ENCODE measurements at places on chromosomes 12 and 14. TPM values are rescaled to one million over a fixed set of nuclear protein-coding genes. Genes with fewer than 3 reads are reported as not detected.

The ZFC3H1 gene
- total RNA-seq, result 98.7 TPM

The SYCP3 gene
- 0.30 TPM for total RNA-seq

The HOXC6 gene
- not detected for total RNA-seq

The CHGA gene
- total RNA-seq, result not detected

DNA sequence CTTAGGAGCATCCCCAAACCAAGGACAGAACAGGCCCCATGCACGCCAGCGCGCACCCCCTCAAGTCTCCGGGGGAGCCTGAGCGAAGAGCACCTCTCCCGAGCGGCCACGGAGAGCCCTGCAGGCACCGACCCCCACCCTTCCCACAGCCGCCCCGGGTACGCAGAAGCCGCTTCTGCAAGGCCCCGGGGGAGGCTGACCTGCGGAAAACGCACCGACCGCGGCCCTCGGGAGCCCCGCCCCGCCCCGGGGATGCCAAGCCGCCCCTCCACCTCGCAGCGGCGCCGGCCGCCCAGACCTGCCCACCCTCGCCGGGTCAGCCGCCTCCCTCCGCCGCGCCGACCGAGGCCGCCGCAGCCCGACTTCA is 385 bp downstream of the CAPRIN2 start:
- H3K4me1 ChIP-seq, result peaks cover 60% of the 10 kb centered on the region
- peak overlapping the region; percentile 93 for H3K4me3 ChIP-seq
- peaks cover 2% of the 10 kb centered on the region for H3K36me3 ChIP-seq
- H3K27ac ChIP-seq, result peak overlapping the region; percentile 79
- H3K27me3 ChIP-seq, result no peaks in the 10 kb centered on the region
- DNase-seq, result no peak

GRCh38 chr12:120200364-120200800 is 529 bp downstream of the RPLP0 start:
- peaks cover 56% of the 10 kb centered on the region for H3K4me1 ChIP-seq
- no peaks in the 10 kb centered on the region for H3K27me3 ChIP-seq
- no peak for DNase-seq
- peak overlapping the region; percentile 97 for H3K4me3 ChIP-seq
- H3K27ac ChIP-seq, result peak overlapping the region; percentile 100

DNA sequence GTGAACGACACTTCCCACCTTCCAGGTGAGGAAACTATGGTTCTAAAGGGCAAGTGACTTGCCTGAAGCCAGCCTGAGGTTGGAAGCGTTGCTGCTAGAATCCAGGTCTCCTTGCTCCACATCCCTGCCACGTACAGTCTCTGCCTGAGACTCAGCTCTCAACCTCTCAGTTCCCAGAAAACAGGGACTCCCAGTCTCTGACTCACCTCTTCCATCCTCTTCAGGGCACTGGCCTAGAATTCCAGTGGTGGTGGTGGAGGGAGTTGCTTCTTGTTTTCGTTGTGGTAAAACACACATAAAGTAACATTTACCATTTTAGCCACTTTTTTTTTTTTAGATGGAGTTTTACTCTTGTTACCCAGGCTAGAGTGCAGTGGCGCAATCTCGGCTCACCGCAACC is 7.3 kb downstream of the GPR68 start:
- DNase-seq, result no peak
- peaks cover 59% of the 10 kb centered on the region for H3K4me1 ChIP-seq
- no peak overlapping the region for H3K4me3 ChIP-seq
- H3K27ac ChIP-seq, result no peak overlapping the region
- H3K36me3 ChIP-seq, result peaks cover 34% of the 10 kb centered on the region
- no peaks in the 10 kb centered on the region for H3K27me3 ChIP-seq

GRCh38 chr12:7035463-7035862 is 17.2 kb upstream of the LPCAT3 start:
- H3K27me3 ChIP-seq, result no peaks in the 10 kb centered on the region
- peaks cover 6% of the 10 kb centered on the region for H3K4me1 ChIP-seq
- no peak for DNase-seq
- H3K4me3 ChIP-seq, result no peak overlapping the region

- H3K36me3 ChIP-seq, result no peaks in the 10 kb centered on the region
- no peaks in the 10 kb centered on the region for H3K27me3 ChIP-seq
- no peak overlapping the region for H3K27ac ChIP-seq
- no peak overlapping the region for H3K4me3 ChIP-seq
These were observed 9.7 kb downstream of the PACS2 start for GRCh38 chr14:105324080-105324778.

DNA sequence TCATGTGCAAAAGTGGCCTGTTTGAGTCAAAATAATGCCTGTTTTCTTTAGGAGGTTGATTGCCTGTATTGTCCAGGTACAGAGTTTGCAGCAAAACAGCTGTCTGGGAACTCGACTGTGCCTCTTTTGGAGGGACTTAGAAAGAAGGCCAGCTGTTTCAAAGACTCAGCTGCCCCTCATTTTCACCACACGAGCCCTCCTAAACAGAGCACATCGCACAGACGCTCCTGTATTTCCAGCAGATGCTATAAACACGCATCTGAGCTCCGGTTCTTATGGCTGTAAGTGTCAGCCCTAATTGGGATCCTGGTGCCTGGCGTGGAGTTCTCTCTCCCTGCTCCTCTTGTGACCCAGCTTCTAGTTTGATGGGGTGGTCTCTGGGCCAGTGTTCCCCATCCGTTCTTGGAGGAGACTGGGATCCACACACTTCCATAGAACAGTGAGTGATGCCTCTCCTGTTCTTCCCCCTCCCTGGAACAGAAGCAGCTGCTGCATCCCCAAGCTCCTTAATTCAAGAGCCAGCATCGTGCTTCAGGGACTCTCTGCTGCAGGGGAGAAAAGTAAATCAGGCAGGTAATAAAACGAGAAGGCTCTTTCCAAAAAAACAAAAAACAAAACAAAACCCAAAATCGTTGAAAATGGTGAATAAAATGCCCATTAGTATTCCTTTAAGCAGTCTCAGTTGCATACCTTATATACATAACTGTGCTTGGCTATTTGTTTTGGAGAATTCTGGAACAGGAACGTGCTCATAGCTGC is 269.0 kb downstream of the SLC15A4 start:
- no peak overlapping the region for H3K4me3 ChIP-seq
- DNase-seq, result no peak
- no peaks in the 10 kb centered on the region for H3K36me3 ChIP-seq
- H3K27me3 ChIP-seq, result no peaks in the 10 kb centered on the region
- H3K4me1 ChIP-seq, result no peaks in the 10 kb centered on the region
- no peak overlapping the region for H3K27ac ChIP-seq

Measured in activated T-cell treated with anti-CD3 and anti-CD28 coated beads, Interleukin-2, amount 50 U/mL, for 72 hours (primary cell).